ENCODE measurements at places on chromosomes 12 and 14.

DNA sequence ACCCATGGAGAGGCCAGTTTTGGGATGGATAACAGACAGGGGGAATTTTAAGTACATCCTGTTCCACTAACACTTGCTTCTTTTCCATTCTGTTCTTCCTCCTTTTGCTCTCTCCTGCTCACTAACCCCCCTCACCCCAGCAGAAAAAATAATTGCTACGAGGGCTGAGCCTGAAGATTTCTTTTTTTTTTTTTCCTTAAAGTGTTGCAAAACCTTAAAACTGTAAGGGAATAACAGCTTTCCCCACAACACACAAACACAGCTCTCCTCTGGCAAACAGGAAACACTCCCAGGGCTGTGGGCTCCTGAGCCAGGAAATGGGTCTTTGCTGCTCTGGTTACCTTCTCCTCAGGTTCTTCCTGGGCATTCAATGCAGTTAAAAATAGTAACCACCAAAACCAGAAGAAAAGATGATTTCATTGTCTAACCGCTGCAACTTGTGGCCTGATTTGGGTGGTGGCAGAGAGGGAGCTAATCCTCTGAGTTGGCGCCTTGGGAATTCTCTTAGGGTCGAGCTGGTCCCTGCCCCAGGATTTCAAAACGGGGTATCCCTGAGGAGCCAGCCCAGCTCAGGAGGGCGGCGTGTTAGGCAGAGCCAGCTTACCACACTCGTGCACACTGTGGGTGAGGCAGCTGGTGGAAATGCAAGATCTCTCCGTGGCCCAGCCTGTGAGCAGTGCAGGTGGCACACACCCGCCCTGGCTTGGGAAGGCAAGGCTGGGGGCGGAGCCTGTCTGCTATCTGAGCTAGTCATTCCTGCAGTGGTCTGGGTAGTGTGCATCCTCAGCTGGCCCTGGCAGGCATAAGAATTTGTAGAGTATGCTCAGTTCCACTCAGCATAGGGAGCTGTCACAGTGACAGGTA is 17.1 kb upstream of the EMP1 start:
- peak; percentile 53 for DNase-seq

GRCh38 chr14:62209287-62209899 is 447.2 kb downstream of the SNAPC1 start:
- no peak for DNase-seq

GRCh38 chr12:20063116-20063515 is 305.2 kb upstream of the PDE3A start:
- no peak for DNase-seq

DNA sequence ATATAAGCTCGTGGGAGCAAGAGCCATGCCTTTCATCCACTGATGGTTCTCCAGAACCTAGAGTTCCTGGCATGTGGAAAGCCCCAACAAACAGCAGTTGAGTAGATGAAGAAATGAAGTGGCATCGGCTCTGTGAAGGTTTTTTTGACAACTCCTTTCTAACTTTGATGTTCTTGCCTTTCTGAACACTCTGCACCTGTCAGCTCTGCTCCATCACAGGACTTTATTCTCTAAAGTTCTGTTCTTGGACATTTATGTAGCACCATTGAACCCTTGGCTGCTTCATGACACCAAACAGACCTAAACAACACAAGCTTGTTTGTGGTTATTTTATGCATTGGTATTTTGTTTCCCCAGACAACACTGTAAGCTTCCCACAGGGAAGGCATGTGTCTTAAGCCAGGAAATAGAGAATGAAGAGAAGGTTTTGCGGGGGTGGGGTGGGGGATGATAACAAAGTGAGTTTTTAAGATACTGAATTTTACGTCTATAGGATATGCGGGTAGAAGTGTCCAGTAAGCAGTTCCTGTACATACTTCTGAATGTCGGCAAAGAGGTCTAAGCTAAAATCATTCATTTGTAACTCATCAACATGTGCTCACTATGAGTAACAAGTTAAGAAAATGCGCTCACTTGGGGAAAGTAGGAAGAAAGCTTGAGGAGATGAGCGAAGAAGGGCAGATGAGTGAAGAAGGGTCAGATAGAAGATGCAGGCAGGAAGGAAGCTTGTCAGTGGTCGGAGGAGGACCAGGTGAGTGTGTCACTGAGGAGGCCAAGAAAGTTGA is 146.0 kb upstream of the PLEKHG7 start:
- DNase-seq, result no peak
